ENCODE measurements at places on chromosomes 7 and 10. TPM values are rescaled to one million over a fixed set of nuclear protein-coding genes. Genes with fewer than 3 reads are reported as not detected.

DNA sequence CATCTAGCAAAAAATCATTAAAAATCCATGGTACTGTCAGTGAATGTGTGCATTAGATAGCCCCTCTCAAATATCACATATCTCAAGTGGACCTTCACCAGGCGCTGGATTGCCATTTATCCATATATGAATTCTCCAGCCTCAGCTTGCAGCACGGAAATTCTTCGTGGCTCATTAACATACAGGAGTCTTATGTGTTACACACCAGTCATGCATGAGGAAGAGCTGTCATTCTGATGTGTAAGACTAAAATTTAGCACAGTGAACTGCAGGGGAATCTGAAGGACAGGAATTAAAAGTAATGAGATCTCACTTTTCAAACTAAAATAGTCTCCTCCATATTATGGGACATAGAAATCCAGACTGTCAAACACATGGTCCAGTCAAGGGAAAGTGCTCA lies 542.4 kb upstream of the DPP6 start:
- H3K4me1 ChIP-seq, result no peaks in the 10 kb centered on the region
- no peak overlapping the region for H3K4me3 ChIP-seq
- no peaks in the 10 kb centered on the region for H3K36me3 ChIP-seq
- no peak overlapping the region for H3K27ac ChIP-seq

DNA sequence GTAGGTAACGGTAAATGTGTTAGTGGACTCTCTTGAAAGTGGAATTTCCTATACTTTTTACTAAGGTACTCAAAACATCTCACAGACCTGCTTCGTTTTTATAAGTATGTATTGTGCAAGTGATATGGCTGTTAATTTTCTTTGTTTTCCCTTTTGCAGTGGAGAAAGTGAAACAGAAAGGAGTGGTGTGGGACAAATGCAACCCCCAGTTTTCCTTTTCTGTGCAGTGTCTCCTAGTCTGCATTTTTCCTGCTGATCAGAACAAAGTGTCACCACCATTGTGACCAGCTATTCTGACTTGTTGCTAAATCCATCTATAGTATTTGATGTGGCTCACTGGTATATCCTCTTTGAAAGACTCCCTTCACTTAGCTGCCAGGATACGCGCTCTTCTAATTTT lies 410.0 kb downstream of the EXOC4 start:
- H3K36me3 ChIP-seq, result no peaks in the 10 kb centered on the region
- H3K27me3 ChIP-seq, result no peaks in the 10 kb centered on the region
- no peak overlapping the region for H3K4me3 ChIP-seq
- H3K27ac ChIP-seq, result no peak overlapping the region

- H3K4me3 ChIP-seq, result no peak overlapping the region
- DNase-seq, result no peak
- no peaks in the 10 kb centered on the region for H3K36me3 ChIP-seq
Observed at GRCh38 chr7:146494952-146495596, 378.5 kb downstream of the CNTNAP2 start.

The CCDC136 gene
- 2.7 TPM for total RNA-seq

The GPR15LG gene
- total RNA-seq, result 0.31 TPM
